ENCODE measurements at places on chromosomes 2 and 18.

DNA sequence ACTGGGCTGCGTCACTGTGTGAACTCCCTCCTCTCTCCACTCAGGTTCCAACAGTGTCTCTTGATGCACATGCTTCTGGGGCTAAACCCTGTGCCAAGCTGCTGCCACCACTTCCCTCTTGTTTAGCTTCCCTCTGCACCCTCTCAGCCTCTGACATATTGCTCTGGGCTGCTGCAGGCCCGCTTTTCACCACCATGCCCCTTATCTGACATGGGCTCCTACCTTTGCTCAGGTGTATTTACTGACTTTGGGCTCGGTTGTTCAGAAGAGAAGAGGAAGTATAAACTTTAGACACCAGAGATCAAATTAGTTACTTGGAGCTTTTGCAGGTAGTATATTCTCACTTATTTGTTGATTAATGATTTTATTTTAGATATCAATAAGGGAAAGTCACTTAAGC, 77.6 kb downstream of the WDR7 start:
- no peak for DNase-seq

- no peak for DNase-seq
Observed at GRCh38 chr2:7660816-7661215, 743.6 kb downstream of the RNF144A start.

GRCh38 chr2:48902521-48902920, 147.0 kb upstream of the LHCGR start:
- no peak for DNase-seq

DNA sequence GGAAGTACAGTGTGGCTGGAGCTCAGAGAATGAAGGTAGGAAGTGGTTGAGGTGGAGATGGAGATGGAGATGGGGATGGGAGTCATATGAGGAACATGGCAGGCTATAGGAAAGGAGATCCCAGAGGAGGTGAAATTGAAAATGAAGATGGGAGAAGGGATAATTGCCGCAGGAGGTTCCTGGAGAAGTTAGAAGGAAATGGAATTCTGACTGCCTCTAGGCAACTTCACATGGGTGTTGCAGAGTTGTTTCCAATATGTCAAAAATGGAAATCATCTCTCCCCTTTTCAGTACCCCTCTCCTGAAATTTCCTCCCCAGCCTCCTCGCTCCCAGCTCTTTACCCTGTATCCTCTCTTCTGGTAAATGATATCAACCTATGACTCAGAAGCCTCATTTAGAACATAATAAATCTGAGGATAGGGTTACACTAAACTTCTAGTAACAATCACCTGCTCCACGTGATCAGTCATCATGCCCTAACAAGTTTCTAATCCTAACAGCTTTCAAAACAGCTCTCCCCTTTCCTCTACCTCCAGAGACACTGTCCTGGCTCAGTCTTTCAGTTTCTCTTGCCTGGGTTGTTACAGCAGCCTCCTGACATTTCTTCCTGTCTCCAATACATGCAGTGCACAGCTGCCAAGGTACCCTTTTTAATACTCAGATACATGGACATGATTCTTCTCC, 201.9 kb upstream of the RBMS1 start:
- DNase-seq, result peak; percentile 77

GRCh38 chr2:154198866-154199265, 327.1 kb downstream of the GALNT13 start:
- no peak for DNase-seq

- DNase-seq, result no peak
Observed at GRCh38 chr2:224847961-224848850, 132.0 kb upstream of the CCDC195 start.

DNA sequence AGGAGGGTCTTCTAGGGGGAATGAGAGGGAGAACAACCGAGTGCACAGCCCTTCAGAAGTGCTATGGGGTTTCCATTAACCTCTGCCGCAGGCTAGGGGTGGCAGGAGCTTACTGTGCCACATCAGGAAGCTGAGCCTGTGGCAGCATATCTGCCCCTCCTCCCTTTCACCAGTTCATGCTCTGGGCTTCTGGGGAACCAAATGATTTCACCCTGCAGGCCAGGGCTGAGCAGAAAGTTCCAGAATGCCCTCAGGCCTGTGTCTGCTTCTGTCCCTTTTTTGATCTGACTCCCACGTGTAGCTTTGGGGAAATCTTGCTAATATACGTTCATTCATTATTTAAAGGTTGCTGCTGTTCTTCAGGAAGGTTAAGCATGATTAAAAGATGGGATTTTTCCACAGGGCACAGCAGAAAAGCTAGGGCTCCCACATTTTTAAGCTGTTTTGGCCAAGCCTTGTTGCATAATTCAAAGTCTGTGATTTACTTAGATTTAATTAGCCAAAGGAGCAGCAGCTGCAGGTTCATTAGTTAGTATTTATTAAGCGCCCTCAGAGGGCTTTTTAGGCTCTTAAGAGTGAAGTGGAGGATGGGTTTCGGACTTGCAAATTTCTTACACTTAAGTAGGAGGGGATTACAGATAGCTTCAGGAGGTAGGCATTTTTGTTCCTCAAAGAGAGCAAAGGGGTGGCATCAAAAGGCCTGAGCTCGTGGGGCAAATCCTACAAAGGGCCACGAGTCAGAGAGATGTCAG, 10.2 kb downstream of the TMEM247 start:
- DNase-seq, result no peak

DNA sequence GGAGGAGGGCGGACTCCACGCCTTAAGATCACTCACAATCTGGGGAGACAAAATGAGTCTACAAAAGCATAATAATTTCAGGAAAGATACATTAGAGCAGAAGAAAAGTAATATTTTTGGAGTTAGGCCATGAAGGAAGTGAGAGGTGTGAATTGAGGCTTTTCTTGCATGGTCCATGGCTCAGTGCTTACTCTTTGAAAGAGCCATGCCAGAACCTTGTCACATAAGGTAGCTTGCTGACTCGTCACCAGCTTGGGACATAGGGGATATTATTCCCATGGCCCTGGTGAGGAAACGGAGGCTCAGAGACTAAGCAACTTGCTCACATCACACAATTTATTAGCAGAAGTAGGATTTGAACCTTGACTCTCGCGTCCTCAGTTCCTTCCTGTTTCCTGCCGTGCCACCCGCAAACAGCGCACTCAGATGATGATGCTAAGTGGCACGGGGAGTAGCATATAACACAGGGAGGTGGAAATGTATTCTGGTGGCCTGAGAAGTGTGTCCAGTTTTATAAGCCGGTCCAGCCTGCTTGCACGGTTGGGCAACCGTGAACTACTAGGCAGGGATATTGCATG, 312.2 kb upstream of the EPAS1 start:
- no peak for DNase-seq

GRCh38 chr18:4271952-4272351, 183.2 kb downstream of the DLGAP1 start:
- DNase-seq, result no peak

DNA sequence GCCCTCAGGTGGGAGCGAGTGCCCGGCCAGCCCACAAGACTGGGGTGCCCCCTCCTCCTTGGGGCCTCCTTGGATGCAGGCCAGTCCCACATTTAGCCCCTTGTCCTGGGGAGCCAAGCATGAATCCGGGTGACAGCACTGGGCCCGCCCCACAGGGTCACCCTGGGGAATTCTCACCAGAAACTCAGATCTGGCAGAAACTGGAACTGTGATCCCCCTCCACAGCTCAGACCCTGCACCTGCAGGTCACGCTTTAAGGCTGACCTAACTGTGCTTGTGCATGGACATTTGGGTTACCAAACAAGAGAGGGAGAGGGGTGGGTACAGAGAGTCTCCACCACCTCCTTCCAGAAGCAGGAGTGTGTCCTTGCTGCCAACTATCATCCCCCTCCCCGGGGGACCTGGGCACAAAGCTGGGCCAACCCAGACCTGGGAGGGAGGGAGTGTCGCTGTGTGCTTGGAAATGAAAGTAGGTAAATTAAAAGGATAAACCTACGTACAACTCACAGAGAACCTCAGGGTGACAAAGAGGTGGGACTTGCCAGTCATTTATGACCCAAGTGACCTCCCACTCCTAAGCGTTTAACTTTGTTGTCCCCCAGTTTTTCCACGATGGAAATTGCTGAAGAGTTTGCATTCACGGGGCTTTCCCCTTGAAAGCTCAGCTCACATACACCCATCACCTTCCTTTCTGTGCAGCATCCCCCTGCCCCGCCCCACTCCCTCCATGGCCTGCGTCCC, 9.1 kb downstream of the ITM2C start:
- no peak for DNase-seq

- DNase-seq, result no peak
Observed at GRCh38 chr2:217880891-217881290, 121.9 kb downstream of the TNS1 start.

DNA sequence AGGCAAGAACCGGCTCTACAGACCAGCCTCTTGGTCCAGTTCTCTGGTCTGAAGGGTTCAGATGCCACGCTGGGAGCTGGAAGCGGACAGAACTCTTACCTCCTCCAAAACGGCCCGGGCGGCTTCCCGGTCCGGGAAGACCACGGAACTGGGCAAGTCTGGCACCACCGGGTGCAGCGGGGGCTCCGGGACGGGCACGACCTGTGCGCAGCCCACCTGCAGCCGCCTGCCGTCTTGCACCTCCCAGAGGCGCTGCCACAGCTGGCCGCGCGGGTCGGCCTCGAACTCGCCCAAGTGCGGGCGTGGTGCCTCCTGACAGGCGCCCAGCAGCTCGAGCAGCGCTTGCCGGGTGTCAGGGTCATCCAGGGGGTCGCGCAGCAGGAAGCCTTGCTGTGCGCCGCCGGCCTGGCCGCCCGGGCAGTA, 773 bp downstream of the CMPK2 start:
- DNase-seq, result no peak

DNA sequence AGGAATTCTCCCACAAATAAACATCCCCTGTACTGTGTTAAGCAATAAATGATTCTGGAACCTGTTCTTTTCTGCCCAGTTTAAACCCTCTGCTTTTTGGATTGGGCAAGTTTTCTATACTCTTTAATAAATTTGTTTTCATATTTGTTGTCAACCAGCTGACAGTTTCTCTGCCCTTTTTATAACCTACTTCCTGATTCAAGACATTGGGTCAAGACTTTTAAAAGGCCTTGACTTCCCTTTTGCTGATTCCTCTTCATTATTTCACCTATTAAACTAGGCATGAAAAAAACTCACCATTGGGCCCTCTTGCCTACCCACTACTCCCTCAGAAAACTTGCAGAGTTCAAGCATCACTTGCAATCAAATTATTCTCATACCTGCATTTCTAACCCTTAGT, 459.5 kb downstream of the ARHGAP15 start:
- DNase-seq, result no peak

DNA sequence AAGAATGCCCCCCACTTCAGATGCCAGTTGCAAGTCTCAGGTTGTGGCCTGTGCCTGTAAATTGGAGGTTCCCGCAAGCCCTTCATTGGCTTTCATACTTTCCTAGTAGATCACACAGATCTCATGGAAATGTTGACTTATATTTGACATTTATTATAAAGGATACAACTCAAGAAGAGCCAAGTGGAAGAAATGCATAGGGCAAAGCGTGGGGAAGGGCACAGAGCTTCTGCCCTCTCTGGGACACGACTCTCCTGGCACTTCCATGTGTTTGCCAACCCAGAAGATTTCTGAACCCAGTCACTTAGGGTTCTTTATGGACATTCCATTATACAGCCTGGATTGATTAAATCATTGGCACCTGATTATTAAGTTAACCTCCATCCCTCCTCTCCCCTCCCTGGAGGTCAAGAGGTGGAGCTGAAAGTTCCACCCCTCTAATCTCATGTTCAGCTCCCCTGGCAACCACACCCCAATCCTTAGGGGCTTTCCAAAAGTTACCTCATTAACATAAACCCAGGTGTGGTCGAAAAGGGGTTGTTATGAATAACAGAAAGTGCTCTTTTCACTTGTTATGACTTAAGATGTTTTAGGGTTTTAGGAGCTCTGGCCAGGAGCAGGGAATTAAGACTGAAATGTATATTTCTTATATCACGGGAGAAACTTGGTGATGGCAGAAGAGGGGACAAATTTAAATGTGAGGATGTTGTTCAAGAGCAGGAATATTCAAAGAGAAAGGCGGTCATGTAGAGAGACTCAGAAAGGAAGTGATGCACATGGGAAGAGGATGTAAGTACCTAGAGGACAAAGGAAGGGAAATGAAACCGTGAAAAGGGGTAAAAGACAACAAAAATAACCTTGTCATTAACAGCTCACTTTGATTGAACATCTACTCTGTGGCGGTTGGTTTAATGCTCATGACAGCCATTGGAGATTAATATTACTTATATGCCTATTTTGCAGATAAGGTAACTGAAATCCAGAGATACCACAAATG, 31.8 kb downstream of the SP100 start:
- DNase-seq, result no peak

- DNase-seq, result peak; percentile 72
Observed at GRCh38 chr2:72150157-72150860, 2.6 kb upstream of the CYP26B1 start.

DNA sequence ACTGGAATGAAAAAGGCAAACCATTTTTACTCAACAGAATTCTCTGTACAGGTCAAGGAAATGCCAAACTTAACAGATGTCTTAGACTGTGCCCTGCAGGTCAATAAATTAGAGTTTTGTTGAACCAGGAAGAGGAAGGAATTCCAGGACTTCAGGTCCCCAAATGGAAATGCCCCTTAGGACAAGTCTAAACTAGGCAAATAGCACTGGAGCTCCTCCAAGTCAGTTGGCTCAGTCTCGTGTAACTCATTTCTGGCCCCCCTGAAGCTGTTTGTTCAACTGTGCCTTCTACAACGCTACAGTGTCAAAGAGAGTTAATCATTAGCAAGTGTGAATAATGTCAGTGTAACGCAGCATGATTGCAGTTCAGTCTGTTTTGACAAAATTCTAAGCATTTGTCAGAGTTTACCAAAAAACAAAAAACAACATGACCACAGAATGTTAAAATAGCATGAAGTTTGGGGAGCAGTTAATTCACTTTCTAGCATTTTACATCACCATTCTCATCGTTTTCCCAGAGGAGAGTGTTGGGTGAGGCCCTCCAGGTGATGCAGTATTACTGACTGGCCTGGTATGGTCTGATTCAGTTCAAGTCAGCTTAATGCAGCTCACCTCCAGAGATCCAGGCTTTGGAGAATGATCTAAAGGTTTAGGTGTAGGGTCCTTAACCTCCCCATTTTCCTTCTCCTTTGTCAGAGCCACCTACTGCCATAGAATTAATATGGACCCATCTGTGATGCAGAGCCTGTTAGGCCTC, 108.1 kb downstream of the AQP4 start:
- DNase-seq, result no peak

DNA sequence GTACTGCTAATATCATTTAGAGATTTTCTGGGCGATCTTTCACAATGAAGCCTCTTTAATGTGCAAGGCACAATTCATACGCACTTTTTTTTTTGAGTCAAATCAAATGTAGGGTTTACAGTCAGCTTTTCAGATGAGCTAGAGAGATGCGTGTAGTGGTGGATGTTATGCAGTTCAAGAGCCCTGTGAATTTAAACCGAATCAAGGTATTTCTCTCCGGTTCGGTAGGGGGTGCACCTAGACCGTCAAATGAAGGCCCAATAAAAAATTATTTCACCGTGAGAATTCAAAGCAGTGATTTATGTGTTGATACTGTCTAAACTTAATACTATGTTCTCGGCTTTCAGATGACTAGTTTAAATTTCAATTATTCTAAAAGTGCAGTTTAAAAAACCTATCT, 1.1 kb downstream of the PTH2R start:
- peak; percentile 58 for DNase-seq

GRCh38 chr2:230643576-230644291, 68.9 kb upstream of the CAB39 start:
- DNase-seq, result no peak
